ENCODE measurements at places on chromosomes 1 and 21.

DNA sequence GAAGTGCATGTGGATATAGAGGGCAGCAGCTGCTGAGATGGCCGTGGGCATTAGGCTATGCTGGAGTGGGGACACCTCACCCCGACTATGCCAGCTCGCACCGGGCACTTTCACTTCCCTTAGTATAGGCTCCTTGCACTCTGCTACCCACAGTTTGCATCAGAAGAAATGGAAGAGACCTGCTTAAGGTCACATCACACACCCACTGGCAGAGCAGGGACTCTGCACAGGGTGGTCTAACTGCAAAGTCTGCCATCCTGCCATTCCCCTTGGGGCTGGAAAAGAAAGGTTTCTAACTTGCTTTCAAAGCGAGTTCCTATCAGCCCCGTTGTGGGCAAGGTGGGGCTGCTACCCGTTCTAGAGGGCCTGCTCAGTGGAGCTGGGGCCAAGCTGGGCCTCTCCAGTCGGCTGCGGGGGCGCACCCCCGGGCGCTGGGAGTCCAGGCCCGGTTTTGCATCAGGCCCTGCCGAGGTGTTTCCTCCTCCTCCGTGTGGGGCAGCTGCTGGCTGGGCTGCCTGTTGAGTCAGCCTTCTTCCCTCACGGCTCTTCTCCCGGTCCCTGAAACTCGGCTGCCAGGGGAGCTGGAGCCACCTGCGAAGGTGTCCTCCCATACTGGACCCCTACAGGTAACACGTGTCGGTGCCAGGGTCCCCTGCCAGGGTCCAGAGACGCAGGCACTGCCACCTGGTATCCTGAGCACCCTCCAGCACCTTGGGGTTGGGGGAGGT, at the start of gene SYTL1:
SYTL1 (plus strand) TSS at position 498 of the 728 bp plus-strand sequence. CDS start 3,313 bp downstream, outside the sequence.
- no peak for DNase-seq

DNA sequence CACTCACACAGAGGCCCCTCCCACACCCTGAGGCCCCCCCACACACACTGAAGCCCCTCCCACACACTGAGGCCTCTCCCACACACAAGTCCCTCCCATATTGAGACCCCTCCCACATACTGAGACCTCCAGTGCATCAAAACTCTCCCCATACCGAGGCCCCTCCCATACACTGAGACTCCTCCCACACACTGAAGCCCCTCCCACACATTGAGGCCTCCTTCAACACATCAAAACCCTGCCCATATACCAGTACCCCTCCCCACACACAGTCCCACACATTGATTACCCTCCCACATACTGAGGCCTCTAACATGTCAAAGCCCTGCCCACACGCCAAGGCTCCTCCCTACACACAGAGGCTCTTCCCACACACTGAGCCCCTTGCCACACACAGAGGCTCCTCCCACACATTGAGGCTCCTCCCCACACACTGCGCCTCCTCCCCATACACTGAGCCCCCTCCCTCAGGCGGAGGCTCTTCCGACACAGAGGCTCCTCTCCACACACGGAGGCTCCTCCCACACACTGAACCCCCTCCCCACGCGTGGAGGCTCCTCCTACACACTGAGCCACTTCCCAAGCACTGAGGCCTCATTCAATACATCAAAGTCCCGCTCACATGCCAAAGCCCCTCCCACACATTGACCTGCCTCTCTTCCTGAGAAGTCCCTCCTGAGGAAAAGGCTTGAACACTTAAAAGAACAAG, 392.3 kb downstream of the CAMTA1 start:
- DNase-seq: no peak

GRCh38 chr1:38183096-38183495, 136.5 kb upstream of the POU3F1 start:
- DNase-seq: no peak

GRCh38 chr1:158037866-158038359, 44.5 kb downstream of the KIRREL1 start:
- no peak for DNase-seq

DNA sequence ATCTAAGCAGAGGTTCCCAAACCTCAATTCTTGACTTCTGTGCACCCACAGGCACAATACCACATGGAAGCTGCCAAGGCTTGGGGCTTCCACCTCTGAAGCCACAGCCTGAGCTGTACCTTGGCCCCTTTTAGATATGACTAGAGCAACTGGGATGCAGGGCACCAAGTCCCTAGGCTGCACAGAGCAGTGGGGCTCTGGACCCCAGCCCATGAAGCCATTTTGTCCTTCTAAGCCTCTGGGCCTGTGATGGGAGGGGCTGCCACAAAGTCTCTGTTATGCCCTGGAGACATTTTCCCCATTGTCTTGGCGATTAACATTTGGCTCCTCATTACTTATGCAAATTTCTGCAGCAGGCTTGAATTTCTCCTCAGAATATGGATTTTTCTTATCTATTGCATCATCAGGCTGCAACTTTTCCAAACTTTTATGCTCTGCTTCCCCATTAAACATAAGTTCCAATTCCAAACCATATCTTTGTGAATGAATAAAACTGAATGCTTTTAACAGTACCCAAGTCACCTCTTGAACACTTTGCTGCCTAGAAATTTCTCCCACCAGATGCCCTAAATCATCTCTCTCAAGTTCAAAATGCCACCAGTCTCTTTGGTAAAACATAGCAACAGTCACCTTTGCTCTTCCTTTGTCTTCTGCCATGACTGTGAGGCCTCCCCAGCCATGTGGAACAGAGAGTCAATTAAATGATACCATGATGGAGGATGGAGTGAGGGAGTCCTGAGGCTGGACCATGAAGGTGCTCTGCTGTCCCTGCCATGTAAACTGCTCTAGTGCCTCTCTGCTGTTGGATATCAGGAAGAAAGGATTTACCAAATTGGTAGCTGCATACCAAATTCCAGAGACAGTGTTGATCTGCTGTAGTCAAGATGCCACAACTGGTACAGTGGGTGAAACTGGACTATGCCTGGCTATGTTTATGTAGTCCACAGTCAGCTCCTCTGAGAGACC, 37.6 kb downstream of the RUNX3 start:
- no peak for DNase-seq

Measured in esophagus squamous epithelium (tissue), 5 donors.